ENCODE measurements at places on chromosomes 3 and 15. TPM values are rescaled to one million over a fixed set of nuclear protein-coding genes. Genes with fewer than 3 reads are reported as not detected.
A peak's percentile ranks its signal among the peaks of the same experiment; 100 is the strongest.

DNA sequence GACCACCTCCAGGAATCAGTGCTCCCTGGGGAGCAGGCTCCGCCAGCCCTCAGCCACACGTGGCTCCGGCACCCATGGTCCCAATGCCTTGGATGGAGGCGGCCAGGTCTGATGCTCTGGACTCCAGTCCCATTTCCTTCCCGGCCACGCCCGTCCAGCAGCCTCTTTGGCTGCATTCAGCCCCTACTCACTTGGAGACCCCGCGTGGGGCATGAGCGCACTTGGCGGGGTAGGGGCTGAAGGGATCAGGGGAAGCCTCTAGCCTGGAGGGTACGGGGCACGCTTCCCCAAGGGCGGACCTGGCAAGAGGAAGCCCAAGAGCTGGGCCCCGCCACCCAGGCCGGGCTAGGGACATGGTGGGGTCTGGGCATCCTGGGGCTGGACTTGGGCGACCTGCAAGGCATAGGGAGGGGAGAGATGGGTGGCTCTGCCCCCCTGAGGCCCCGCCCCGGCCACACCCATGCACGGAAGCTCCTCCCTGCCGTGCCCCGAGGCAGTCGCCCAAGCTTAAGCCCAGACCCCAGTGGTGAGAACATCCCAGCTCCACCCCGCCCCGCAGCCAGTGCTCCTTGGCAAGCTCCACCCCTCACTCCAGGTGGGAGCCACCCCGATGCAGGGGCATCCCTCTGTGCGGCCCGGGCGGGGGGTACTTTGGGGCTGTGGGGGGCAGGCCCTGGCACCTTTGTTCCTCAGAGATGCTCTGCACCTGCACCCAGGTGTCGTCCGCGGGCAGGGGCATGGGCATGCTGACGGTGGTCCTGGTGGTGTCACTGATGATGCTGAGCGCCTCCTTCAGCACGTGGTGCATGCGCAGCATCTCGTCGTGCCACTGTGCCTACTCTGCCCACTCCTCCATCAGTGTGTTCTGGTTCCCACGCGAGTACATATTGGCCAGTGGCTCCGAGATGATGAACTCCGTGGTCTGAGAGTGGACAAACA, 163.5 kb downstream of the GOLGA6L4 start:
- DNase-seq, result peak; percentile 39

Gene CHDH
- 0.47 TPM for total RNA-seq

Gene VILL
- 13.2 TPM for total RNA-seq

DNA sequence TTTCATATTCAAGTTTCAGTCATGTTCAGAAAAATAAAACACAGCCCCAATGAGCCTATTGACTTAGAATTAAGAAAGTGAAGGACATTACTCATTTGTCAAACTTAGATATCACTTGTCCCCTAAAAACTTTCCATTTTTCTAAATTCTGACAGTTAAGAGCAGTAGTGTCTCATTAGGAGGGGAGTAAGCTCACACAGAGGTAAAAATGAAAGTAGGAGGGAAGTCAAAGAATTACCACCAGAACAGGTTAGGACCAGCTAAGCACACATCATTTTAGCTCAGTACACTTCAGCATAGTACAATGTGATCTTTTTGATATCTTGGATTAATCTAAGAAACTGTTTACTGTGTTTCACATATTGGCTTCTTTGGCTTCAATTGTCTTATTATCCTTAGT, 64.3 kb downstream of the OSTN start:
- no peak for DNase-seq

DNA sequence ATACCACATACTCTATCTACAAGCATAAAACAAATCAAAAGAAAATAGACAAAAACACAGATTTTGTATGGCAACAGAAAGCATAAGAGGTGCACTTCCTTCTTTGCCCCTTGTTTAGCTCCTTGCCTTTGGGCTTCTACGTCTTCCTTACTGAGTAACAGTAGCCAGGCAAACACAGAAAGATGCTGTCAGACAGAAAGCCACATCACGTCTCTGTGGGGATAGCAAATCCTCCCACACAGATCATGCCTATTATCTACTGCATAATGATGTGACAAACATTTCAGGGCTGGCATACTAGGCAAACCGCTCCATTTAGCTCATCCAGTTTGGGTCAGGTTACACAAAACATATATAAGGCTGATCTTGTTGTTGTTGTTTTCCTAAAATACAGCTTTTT, 92.7 kb downstream of the BOC start:
- no peak for DNase-seq
